D721Med (cell line): ENCODE measurements at places on chromosomes 7 and 10.

- no peak for DNase-seq
Observed at GRCh38 chr10:75111907-75112679, 637 bp downstream of the SAMD8 start.

DNA sequence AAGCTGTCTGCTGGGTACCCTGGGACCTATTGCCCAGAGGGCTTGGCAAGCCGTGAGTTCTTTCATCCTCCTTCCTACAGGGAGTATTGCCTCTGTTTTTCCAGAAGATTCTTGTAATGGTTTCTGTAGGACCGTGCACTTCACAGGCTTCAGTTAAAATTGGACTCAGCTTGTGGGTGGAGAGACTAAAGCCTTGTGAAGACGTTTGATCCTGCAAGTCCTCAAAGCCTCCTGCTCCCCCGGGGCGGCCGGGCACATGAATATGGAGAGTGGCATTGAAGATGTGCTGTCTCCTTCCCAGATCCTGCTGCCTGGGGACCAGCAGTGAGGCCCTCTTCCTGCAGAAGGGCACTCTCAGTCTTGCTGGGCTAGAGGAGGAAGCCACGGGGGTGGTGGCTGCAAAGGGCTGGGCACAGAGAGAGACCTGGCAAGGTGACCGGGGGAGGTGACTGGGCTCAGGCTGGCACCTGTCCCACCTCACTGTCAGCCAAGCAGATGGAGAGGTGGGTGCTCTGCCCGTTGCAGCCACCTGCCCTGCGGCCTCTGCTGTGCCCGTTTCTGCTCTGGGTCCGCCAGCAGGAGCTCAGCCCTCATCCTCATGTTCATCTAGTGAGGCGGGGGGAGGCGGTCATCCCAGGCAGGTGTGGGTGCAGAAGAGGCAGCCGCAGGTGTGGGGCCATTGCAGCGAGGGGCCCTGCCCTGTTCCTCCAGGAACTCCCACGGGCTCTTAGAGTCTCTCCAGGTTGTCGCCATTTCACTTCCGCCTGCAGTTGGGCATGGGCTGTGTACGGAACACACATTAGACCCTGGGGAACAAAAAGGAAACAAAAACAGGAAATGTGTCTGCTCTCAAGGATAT lies 55.7 kb downstream of the TMEM209 start:
- no peak for DNase-seq

DNA sequence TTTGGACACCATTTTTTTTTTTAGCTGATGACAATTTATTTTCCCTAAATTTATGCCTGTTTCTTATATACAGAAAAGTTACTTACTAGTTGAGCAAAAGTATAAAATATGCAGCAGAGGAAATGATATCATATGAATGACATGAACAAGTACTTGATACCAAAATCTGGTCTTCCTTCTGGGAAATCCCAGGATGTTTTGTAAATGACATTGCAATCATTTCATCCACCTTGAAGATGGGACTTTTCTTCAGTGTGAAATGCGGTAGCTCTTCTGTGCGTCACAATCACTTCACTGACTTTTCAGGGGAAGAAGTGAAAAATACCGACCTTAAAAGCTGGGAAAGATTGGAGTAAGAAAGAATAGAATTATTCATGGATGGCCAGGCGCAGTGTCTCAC lies 23.8 kb downstream of the C1QL3 start:
- DNase-seq, result no peak

DNA sequence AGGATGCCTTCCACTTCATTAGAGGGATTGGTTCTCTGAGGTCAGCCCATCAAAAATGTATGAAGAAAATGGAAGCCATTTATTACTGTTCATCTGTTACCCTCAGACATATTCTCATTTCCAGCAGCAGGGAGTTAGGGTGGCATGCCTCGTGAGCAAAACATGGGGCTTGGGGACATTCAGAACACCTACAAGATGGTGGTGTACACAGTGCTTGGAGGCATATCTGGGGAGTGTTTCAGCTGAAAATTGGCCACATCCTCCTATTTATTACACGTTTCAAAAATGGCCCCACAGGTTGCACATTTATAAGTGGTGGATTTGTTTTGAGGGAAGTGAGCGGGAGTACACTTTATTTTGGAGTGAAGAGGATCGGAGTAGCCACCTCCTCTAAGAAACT lies 93.4 kb downstream of the SPAG6 start:
- DNase-seq, result no peak

- no peak for DNase-seq
Observed at GRCh38 chr7:98212532-98213041, 1.3 kb downstream of the BHLHA15 start.
